ENCODE measurements at places on chromosomes 11 and 22.

GRCh38 chr11:30454111-30454510 lies 131.2 kb downstream of the ARL14EP start:
- DNase-seq: no peak

- DNase-seq: no peak
These were observed 170.7 kb downstream of the CTTN start for GRCh38 chr11:70568814-70569617.

GRCh38 chr11:44530413-44531115 lies 34.9 kb upstream of the CD82 start:
- no peak for DNase-seq

DNA sequence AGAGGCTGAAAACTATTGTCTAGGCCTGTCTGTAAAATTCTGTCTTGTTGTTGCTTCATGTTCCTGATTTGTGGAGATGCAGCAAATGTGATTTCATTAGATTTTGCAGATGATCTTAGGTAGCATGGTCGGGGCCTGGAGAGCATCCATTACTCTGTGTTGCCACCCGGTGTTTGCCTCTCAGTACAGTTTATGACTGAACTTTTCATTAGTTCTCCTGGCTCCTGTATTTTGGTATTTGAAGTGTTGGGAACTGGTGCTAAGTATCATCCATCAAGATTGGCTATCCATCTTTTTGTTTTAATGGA lies 7.7 kb downstream of the YWHAH start:
- no peak for DNase-seq

GRCh38 chr11:12979928-12980689 lies 29.0 kb upstream of the RASSF10 start:
- DNase-seq: no peak

DNA sequence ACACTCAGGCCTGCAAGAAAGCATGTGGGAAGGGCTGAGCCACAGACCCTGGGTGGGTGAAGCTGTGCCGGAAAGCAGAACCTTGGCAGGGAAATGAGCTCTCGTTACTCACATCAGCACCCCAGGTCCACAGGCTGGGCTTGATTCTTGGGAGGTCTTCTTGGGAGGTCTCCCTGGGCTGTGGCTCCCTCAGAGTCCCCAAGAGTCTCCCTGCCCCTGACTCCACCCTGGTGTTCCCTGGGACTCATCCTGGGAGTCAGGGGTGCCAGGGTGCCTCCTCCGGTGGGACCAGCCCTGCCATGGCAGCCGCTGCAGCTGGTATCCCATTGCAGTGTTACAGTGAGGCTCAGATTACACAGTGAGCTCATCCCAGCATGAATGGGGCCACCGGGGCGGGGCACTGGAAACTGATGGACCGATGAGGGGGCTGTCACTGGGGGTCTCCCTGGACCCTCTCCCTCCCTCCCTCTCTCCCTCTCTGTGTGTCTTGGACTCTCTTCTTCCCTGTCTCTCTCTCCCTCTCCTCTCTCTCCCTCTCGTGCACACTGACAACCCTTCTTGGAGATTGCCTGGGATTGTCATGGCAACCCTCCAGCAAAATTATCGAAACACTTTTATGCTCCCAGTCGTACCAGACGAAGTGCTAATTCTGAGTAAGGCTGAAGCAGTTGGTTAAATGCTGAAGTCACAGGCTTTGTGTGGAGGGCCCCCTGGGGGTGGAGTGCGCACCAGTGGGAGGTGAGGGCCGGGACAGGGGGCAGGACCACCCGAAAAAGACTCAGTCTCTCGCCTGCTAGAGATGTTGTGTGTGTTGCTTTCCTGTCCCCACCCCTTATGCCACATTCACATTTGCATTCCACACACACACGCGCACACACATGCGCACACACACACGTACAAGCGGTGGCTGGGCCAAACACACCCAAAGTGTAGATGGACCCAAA lies 8.6 kb upstream of the C11orf96 start:
- no peak for DNase-seq

- no peak for DNase-seq
These were observed 61.6 kb downstream of the LRP5 start for GRCh38 chr11:68373815-68374501.

GRCh38 chr11:117781627-117782026 lies 15.4 kb downstream of the DSCAML1 start:
- no peak for DNase-seq

DNA sequence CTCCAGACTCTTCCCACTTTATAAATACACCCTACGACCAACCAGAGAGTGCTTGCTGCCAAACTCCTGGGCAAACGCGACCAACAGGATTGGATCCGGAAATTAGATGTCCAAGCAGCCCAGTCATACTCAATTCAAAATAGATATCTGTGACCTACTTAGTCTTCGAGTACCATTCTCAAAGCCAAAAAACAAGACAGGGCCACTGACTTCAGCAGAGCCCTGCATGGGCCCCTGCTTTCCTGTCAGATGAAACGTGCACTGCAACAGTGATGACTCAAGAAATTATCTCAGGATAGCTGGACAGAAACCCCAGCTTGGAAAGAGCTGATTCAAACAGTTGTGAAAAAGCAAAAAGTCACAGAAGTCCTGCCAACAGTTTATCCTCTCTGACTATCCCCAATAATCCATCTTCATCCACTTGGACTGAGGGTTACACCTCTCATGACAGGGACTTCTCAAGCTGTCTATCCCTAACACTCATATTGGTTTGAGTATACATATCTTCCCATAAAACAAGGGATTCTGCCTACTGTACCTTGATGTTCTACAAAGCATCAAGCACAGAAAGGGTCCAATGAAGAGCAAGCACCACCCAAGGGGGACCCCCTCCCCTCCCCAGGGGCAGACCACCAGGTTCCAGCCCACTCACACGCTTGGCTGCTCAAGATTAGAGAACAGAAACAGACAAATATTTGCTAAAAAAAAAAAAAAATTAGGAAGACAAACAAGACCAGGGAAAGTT lies 17.4 kb downstream of the SMCO4 start:
- DNase-seq: no peak

GRCh38 chr11:47987781-47988180 lies 7.4 kb downstream of the PTPRJ start:
- DNase-seq: no peak

- no peak for DNase-seq
These were observed 411 bp upstream of the EXPH5 start for GRCh38 chr11:108593923-108594434.

DNA sequence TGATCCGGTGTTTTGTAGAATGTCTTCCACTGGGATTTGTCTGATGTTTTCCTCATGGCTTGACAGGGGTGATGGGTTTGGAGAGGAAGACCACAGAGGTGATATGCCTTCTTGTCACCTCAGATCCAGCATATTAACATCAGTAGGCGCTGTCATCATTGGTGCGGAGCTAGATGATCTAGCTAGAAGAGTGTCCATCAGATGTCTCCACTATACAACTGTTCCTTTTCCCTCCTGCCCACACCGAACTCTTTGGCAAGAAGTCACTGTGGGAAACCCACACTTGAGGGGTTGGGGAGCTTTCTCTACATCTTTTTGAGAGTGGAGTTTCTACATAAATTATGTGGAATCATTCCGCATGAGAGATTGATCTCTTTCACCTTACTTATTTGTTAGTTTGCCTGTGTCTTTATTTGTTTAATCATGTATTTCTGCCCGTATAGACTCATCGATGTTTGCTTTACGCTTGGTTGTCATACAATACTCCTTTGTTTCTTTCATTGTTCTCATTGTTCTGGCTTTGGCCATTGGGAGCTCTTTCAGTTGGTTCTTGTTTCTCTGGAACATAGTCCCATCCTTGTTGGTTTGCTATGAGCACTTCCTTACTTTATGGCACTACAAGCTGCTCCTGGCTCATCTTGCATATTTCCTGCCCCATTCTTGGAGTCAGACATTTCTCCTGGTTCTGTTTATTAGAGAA lies 1420.3 kb downstream of the BRD1 start:
- DNase-seq: no peak

DNA sequence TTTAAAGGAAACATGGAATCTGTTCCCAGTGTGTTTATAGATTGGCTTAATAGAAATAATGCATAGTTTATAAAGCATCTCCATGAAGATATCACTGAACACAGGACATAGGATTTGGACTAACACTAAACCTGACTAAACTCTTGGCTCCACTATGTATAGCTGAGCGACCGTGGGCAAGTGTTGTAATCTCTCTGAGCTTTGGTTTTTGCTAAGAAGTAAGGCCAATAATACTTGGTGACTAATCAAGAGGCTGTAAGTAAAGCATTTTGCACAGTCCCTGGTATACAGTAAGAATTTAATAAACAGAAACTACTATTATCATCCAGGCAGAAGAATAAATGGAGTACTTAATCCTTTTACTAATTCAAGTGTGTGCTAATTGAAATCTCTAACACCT lies 125.5 kb upstream of the MTMR2 start:
- DNase-seq: no peak

DNA sequence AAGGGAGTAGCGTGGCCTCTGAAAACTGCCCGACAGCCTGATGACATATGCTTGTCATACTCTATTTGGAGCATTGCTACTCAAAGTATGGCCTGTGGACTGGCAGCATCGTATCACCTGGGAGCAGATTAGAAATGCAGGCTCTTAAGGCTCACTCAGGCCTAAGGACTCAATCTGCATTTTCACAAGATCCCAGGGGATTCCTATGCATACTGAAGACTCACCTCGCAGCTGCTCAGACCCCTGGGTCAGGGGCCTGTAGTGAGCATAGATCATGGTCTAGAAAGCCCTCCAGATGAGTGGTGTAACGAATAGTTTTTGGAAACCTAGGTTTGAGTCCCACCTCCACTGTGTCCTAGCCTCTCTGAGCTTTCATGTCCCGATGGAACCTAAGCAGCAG lies 126.3 kb downstream of the FEZ1 start:
- DNase-seq: no peak

DNA sequence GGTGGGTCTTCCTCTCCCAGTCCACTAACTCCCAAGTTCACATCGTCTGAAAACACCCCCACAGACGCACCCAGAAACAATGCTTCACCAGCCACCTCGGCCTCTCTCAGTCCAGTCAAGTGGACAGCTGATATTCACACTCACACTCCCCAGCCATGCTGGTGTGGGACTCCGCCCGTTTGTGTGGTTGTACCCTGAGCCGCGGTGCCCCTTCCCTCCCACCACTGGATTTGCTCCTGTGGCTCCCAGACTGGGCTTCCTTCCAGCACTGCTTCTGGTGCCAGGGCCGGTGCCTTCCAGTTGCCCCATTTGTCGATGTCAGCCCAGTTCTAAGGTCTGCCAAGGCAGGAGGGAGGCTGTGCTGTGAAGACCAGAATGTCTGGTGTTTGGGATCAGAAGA lies 37.9 kb upstream of the PLET1 start:
- no peak for DNase-seq

DNA sequence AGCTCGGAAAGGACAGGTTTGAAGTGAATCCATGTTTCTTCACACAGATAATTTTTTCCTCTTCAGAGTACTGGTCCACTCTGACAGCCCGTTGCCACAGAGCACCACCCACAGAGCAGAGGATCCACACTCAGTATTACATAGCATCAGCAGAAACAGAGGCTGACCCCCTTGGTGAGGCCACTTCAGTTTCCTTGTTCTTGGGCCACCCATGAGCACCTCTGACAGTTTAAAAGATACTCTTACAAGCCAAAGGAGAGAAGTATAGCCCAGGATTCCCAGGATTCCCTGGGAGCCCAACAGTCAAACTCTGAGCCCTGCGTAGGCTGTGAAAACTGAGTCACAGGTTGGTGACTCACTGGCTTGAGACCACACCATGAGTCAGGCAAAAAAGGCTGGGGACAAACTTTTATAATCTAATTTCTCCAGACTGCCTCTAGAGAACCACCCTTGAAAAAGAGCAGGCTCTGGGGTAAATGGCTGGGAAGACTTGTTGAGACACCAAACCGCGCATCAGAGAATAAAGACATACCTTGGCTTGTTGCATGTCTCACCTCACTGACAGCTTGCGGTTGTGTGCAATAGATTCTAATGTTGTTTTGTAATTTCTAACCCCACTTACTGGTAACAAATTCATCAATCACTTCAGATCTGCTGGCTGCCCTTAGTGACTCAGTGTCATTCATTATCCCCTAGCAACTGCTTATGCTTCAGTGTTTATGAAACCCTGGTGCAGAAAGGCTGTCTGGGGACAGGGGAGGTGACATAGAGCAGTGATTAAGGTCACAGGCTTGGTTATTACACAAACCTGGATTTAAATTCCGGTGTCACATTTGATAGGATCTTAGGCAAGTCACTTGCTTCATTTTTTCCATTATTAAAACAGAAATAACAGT lies 56.9 kb upstream of the PRSS23 start:
- no peak for DNase-seq

- DNase-seq: no peak
These were observed 2.9 kb downstream of the SF3B2 start for GRCh38 chr11:66055021-66055420.

- DNase-seq: peak; percentile 51
These were observed 11.4 kb downstream of the FLI1 start for GRCh38 chr11:128705124-128705920.

DNA sequence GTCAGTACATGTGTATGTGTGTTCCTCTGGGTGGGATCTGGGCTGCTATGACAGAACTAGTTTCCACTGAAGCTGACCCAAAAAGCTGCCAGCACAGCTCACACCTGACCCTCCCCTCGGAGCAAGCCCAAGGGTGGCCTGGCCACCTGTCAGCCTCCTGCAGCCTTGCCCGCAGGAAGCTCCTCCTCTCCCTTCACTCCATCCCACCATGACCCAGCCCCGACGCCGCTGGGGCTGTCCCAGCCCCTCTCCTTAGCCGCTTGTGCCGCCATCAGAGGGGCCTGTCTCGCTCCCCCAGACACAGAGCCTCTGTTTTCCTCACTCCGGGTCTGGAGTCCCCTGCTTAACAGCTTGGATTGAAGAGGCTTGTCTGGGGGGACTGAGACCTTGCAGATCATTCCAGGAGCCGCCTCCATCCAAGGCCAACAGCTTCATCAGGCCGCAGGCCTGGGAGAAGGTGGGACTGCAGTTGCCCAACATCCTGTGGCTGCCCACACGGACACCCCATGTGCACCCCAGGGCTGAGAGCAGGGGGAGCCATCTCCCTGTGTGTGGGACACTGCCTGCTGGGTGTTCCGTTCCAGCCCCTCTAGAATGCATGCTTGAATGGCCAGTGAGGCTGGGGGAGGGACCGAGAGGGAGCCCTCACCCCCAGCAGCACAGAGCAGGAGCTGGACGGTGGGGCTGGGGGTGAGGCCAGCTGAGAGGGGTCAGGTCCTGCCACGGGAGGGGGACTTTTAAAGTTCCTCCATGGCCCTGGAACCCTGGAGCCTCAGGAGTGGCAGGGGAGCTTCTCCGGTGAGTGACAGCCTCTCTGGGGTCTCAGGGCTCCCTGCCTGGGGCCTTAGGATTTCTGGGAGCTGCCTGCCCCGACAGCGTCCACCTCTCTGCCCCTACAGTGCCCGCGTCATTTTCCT lies 696 bp downstream of the MRGPRF start:
- no peak for DNase-seq

- no peak for DNase-seq
These were observed 12.9 kb downstream of the DTX4 start for GRCh38 chr11:59184691-59185339.

All from GDM1 (cell line).